ENCODE measurements at places on chromosomes 16 and 17.

DNA sequence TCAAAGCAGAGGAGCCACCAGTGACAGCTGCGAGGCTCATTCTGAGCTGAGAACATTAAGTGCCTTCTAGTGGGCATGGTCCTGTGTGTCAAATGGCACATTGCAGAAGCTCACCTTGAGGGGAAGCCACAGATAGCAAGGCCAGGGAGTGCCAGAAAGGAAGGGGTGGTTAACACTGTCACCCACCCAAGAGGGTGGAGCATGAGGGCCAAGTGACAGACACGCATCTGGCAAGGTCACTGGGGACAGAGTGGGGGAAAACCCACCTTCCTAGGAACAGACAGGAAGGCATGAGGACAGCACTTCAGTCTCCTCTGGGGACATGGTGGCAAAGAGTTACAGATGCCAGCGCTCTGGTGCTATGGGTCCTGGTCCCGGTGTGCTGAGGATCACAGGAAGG, 22.1 kb downstream of the NUBP1 start:
- no peak for DNase-seq

DNA sequence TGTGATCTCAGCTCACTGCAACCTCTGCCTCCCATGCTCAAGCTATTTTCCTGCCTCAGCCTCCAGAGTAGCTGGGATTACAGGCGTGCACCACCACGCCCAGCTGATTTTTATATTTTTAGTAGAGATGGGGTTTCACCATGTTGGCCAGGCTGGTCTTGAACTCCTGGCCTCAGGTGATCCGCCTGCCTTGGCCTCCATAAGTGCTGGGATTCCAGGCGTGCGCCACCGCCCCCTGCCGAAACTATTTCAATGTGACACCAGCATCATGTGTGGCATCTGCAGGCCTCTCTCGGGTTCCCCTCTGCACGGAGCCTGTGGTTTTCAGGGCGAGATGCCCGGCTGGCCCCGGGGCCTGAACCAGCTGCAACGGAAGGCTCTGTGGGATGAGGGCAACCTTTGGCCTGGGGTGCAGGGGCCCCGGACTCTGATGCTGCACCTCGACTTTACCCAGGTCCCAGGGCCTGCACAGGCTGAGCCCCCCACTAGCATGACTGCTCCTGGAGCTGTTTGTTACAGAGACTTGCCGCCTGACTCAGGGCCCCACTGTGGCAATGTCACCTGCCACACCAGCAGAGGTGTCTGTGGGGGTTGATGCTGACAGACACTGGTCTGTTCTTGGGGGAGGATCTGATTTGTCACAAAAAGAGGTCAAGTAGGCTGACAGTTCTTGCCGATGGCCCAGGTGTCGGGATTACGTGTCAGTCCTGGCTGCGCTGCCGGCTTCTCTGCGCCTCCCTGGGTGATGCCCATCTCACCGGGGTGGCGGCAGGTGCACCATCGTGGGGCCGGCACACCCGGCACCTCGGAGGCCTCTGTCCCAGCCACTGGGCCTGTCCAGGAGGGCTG, 8.6 kb upstream of the TEX19 start:
- no peak for DNase-seq

DNA sequence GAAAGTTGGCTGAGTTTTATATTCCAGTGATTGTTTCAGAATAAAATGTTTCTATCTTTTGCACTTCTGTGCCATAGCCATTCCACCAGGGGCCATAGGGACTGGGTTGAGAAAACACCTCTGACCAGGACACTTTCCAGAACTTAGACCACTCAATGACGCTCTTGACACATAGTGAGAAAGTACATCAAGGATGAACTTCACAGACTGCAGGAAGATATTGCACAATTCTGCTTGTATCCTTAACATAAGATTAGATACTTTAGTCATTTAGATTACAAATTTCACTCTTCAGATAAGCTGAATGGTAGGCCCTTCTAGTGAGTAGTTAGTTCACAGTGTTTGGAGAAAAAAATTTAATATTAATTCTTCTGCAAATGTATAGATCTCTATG, 13.0 kb upstream of the MPHOSPH6 start:
- DNase-seq, result no peak

- no peak for DNase-seq
Observed at GRCh38 chr17:49316889-49317675, 45.0 kb downstream of the ZNF652 start.

DNA sequence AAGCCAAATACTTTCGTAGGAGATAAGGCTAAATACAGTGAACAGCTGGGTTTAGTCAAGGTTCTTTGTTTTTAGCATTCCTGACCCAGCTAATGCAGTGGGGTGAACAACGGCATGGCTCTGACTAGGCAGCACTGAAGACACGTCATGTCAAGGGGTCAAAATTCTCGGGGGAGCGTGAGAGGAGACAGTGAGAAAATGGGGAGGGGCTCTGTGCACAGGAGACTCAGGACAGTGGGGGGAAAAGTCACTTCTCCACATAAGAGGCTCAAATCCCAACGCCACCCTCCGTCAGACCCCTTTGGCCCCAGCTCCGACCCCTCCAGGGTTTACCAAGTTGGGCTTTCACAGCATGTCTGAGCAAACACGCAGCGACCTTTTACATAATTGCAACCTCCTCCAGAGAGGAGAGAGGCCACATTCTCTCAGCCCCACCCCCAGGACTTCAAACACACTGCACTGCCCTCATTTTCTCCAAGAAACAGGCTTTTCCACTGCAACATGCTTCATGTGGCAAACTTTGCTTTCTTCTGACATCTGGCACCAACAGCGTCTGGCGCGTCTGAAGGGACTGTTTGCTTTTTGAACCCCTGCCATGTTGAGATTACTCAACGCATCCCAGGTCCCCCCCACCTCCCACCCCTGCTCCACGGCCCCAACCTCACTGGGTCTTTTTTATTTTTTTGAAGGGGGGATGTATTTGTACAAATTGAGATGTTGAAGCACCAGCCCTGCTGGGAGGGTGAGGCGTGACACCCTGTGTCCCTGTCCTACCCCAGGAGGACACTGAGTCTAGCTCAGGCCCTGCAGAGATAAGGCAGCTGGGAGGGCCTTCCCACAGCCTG, 30.0 kb downstream of the AXIN2 start:
- peak; percentile 83 for DNase-seq

- DNase-seq, result no peak
Observed at GRCh38 chr17:30170415-30170987, 53.9 kb downstream of the NSRP1 start.

DNA sequence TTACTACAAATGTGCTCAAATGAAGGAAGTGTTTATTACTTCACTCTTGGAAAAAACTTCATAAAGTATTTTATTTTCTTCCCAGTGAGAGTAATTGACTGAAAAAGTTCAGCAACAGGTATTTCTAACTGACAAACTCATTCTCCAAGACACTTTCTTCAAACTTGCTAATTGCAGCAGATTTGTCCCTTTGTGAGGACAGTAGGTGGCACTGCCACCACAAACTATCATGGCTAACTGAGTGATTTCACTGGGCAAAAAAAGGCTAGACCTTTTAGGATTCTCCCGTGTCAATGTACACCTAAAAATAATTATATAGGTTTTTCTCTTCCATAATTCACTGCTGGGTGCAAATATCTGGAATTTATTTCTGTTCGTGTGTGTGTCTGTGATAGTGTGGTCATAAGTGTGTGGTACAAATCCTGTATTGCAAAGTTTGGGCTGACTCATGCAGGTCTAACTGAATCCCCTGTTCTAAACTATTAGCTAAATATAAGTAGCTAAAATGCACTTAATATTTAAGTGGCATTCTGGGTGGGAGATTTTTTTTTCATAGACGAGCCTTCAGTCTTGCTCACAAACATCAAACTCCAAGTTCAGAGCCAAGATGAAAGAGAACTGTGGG, 3.9 kb downstream of the HS3ST3A1 start:
- DNase-seq, result peak; percentile 58

DNA sequence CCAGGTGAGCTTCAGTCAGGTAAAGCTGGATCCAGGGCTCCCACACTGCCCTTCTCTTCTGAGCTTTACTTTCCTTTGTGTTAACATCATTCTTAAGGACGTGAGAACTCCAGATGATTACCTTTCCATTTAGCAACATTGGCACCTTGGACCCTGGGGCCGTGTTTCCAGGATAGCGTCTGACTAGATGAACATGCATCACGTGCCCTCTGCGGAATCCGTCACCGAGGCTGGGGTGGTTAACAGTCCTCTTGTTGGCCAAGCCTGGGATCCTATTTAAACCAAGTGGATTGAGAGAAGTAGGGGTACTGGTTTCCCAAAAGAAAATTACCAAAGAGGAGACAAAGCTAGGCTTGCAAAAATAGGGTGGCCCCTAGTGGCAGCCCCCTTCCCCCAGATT, 3.9 kb upstream of the LAT start:
- DNase-seq, result no peak

DNA sequence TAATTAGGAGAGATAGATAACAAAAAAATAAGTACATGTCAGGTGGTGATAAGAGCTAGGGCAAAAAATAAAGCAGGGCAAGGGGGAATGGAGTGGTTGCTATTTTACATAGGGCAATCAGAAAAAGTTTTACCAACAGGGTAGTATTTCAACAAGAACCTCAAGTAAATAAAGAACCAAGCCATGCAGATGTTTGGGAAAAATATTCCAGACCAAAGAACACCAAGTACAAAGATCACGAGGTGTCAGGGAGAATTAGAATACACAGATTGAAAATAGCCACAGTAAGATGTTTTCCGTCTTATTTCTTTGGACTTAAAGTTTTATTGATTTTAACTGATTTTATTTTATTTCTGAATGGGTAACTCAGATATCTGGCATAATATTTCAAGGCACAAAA, 11.1 kb downstream of the SYNRG start:
- no peak for DNase-seq

GRCh38 chr17:55720919-55721836, 1.5 kb downstream of the TMEM100 start:
- no peak for DNase-seq

DNA sequence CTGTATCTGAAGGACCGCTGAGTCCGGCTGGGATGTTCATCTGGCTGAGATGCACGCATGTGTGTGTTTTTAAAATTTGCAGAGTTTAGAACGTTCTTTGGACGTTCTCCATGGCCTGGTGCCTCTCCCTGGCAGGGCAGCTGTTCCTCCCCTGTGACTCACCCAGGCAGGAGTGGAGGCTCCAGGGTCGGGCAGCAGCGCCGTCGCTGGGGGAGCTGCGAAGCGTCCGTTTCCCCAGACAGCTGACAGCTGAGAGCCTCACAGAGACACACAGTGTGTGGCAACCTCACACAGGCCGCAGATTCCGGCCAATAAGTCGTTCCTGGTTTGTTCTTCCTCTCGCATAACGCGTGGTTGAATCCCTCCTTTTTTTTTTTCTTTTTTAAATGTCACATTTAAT, 80.6 kb downstream of the OR1D5 start:
- peak; percentile 30 for DNase-seq

DNA sequence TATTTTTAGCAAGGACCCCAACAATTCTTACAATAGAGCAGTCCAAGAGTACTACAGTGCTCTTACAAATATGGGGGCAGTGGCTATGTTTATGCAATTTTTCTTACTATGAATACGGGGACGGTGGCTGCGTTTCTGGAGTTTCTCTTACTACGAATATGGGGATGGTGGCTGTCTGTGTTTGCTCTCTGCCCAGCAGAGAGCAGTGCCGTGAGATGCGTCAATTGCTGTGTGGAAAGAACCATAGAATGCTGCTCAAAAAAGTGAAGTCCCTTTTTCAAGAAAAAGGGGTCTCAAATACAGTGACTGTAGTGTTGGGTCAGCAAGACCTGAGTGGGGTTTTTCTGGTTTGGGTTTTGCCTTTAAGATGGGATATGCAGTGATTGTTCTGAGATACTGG, 53.9 kb downstream of the KNOP1 start:
- DNase-seq, result no peak
